ENCODE measurements at places on chromosomes 7 and 10. TPM values are rescaled to one million over a fixed set of nuclear protein-coding genes. Genes with fewer than 3 reads are reported as not detected.

Gene SPDYE11
- total RNA-seq, result not detected

Gene ADAM8
- total RNA-seq, result 206 TPM

Gene TRIM73
- total RNA-seq, result 8.5 TPM

Gene CUBN
- 0.80 TPM for total RNA-seq

Gene NPY4R2
- not detected for total RNA-seq

Gene NXPH1
- total RNA-seq, result not detected

Gene NPY4R
- total RNA-seq, result not detected

Gene SCD
- 198 TPM for total RNA-seq

Gene JCAD
- total RNA-seq, result 0.68 TPM

Gene ACBD7
- total RNA-seq, result 2.6 TPM

Gene ERVW-1
- total RNA-seq, result not detected

Gene SPDYE16
- total RNA-seq, result 0.18 TPM

Gene ELFN1
- total RNA-seq, result 0.08 TPM

Gene EPO
- not detected for total RNA-seq

Gene PKD1L1
- total RNA-seq, result 0.05 TPM

Gene ZNF394
- 65.3 TPM for total RNA-seq

Gene HOXA2
- total RNA-seq, result not detected

Gene IL2RA
- 446 TPM for total RNA-seq

Gene TMEM72
- not detected for total RNA-seq

Gene RNLS
- 1.3 TPM for total RNA-seq

Gene TRIM50
- total RNA-seq, result not detected

Gene HABP2
- total RNA-seq, result not detected

Gene GPR26
- total RNA-seq, result not detected

Gene TMEM139
- total RNA-seq, result 0.73 TPM

Gene MMD2
- not detected for total RNA-seq

Gene FAM25A
- not detected for total RNA-seq

Gene FFAR4
- total RNA-seq, result not detected

Gene OGDH
- 164 TPM for total RNA-seq

Gene LRMDA
- not detected for total RNA-seq

Gene CD36
- not detected for total RNA-seq

Gene ITIH5
- total RNA-seq, result not detected

Gene FAM24B
- 12.5 TPM for total RNA-seq

All from activated CD4-positive, alpha-beta memory T cell treated with anti-CD3 and anti-CD28 coated beads, Interleukin-2, amount 10 ng/mL, durations not matched to agents 7 days and 5 days (primary cell).